ENCODE measurements at places on chromosomes 6 and 20.

- no peak for DNase-seq
Measured at GRCh38 chr6:148055419-148055818, 287.2 kb upstream of the SASH1 start.

DNA sequence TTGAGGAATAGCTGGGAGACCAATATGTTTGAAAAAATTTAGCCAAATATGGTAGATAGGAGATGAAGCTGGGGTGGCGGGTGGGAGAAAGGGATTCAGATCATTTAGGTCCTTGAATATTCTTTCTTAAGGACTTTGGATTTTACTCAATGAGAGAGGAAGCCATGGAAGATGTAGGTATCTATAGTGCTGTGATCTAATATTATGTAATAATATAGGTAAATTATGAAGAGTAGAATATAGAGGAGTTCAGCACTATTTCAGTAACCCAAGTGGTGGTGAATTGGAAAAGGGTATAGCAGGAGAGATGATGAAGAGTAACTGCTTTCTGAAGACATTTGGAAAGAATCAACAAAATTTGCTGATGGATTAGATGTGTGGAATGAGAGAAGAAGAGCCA, 417.6 kb downstream of the UTRN start:
- no peak for DNase-seq

GRCh38 chr6:154673919-154674318, 59.3 kb upstream of the SCAF8 start:
- no peak for DNase-seq

- no peak for DNase-seq
Measured at GRCh38 chr6:144266091-144266649, 19.0 kb upstream of the UTRN start.

DNA sequence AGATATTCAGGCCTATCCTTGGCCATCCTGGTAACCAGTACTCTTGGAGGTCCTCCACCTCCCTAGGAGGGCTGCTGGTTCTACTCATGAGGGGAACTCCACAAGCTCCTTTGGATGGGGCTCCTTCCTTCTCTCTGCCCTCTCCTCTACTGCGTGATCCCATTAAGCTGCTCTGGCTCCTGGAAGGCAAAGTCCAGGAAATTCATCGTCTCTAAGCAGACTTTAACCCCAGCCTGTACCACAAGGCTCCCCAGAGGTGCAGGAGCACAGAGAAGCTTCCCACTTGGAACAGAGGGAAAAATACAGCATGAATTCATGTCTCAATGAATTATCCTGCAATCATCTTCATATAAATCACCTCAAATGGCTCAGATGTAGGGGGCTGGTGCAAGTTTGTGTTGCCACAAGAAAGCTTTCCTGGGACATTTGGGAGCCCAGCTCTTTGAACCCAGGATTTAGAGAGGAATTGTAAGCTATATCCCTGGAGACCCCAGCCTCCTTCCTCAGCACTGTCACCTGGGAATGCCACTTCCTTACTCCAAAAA, 355.4 kb downstream of the CDC5L start:
- no peak for DNase-seq

DNA sequence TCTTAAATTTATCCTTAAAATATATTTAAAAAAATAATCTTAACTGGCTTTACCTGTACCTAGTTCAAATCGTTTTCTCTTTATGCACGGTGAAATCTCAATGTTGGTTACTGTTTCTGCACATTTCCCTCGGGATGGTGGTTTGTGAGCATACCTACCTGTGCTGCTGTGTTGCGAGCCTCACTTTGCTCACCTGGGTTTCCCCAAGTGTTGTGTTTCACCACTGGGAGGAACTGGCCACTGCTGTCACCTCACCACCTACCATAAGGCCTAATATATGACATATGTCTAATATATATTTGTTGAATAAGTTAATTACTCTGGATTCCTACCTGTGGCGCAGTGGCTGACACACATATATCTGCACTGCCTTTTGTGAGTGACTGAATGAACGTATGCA, 493.5 kb upstream of the FLRT3 start:
- no peak for DNase-seq

GRCh38 chr20:57682184-57683101, 27.4 kb downstream of the PMEPA1 start:
- no peak for DNase-seq

DNA sequence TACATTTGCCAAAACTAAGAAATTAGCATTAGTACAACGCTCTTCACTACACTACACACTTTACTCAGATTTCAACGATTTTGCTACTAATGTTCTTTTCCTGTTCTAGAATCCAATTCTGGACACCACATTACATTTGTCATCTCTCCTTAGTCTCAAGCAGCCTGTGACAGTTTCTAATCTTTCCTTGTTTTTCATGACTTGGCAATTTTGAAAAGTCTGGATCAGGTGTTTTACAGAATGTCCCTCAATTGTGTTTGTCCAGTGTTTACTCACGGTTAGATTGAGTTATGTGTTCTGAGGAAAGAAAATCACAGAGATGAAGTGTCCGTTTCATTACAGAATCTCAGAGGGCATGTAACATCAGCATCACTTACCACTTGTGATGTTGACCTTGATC, 372.6 kb downstream of the TFAP2A start:
- DNase-seq = no peak

- DNase-seq = no peak
Measured at GRCh38 chr6:29968130-29968529, 25.8 kb downstream of the HLA-A start.

DNA sequence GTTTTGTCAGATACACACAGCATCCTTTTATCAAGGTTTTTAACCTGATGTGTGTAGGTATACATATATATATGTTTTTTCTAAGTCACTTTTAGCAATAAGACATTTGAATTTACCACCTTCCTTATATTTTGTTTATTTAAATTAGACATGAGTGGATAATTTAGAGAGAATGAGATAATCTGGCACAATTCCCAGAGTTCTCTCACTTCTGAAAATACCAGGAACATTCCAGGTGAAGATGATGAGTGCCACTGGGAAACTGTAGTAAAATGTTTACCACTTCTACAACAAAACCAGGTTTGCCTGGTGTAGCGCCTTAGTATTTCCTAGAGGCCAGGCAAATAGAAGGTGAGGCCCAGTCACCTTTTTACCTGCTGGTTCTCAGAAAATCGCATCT, 189.5 kb downstream of the TMEM242 start:
- no peak for DNase-seq

DNA sequence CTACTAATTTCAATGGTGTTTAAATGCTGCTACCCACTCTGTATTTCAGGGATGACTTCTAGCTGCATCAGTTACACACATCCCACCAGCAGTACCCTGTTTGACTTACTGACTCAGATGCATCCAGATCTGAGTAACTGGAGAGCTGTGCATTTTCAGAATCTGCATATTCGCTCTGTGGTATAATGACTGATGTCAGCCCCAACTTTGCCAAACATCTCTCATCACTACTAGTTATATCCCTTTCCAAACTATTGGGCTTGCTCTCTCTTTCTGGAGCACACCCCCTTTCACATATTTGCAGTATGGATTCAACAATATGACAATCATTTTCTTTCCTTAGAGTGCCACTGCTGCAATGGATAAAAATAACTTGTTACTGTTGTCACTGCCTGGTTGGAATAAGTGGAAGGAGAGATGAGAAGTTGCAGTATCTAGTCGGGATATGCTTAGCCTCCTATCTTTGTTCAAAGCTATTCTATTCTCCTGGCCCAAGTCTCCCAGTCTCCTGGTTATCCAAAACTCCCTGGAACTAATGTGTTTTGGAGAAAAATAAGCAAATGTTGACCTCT, 3.3 kb upstream of the RSPO3 start:
- no peak for DNase-seq

- DNase-seq = no peak
Measured at GRCh38 chr6:108544606-108545005, 16.1 kb upstream of the FOXO3 start.

- no peak for DNase-seq
Measured at GRCh38 chr6:98836025-98836961, 1.9 kb downstream of the POU3F2 start.

GRCh38 chr20:24617080-24617432, 147.6 kb downstream of the SYNDIG1 start:
- no peak for DNase-seq

DNA sequence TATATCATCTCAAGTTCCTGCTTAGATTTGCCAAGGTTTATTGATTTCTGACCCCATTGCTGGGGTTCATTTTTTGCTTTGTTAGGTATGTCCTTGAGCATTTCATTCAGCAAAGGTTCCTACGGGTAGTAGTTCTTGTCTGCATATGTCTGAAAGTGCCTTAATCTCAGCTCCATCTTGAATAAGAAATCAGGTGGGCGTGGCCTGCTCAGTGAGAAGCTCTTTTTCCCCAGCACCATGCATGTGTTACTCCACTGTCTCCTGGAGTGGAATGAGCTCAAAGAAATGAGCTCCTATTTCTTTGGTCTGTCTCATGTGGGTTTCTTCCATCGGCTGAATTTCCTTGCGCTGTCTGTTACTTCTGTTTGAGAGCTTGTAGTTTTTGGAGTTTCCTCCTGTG, 201.9 kb downstream of the QKI start:
- DNase-seq = no peak

DNA sequence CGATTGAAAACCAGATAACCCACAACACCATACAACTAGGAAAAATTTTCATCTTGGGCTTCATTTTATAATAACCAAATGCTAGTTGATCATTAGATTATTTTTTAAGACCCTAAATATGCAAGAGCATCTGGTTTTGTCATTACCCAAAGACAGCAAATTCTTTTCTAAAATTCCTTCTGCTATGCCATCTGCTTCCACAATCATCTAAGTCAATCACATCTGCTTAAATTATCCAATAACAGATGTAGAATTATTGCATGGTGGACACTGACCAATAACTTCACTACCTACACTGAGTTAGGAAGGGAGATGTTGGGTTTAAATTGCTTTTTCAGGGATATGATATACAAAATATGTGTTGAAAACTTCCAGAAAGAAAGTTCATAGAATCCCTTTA, 41.9 kb downstream of the PKHD1 start:
- no peak for DNase-seq

- DNase-seq = no peak
Measured at GRCh38 chr6:57248311-57248895, 26.3 kb upstream of the RAB23 start.

DNA sequence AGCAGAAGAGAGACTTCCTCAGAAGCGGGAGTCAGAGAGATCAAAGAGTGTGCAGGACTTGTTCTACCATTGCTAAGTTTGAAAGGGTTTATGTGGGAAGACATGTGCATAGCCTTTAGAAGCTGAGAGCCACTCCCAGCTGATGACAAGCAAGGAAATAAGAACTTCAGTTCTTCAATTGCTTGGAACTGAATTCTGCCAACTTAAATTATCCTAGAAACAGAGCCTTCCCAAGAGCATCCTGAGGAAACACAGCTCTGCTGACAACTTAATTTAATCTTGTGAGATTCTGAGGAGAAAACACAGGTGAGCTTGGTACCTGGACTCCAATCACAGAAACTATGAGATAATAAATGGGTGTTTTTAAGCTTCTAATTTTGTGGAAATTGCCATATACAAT, 150.6 kb upstream of the OGFRL1 start:
- no peak for DNase-seq

- no peak for DNase-seq
Measured at GRCh38 chr6:18053555-18054445, 66.4 kb upstream of the KIF13A start.

DNA sequence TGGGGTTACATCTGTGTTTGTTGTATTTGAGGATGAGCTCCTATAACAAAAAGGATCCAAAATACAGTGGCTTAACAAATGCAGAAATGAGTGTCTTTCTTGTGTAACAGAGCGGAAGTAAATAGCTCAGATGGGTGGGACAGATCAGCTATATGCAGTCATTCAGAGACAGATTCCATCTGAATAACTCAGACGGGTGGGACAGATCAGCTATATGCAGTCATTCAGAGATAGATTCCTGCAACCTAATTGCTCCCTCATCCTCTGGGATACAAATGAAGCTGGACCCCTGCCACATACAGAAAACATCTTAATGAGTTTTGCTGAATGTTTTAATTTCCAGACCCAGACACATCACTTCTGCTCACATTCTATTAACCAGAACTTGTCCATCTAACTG, 332.3 kb downstream of the BCKDHB start:
- no peak for DNase-seq

DNA sequence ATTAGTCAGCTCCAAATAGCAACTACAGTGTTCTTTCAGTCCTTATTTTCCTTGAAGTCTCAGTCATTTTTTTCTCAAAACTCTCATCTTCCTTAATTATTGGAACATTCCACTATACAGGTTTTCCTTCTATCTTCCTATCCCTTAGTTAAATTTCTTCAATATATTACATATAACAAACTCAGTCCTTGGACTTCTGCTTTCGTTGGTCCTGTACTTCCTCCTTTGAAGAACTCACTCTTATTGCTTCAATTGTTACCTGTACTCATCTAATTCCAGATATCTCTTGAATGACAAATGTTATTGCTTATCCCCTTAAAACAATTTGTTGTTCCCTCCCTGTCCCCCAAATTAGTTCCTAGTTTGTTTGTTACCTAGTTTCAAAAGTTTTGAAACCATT, 67.7 kb upstream of the NOTCH4 start:
- DNase-seq = no peak
